Stimulated activated naive B cell treated with anti-CD40 and anti-IgM and Interleukin-4, amounts not matched to agents 10 μg/mL and 1 μg/mL and 100 μg/mL, for 72 hours (primary cell): ENCODE measurements at places on chromosomes 7 and 10.

DNA sequence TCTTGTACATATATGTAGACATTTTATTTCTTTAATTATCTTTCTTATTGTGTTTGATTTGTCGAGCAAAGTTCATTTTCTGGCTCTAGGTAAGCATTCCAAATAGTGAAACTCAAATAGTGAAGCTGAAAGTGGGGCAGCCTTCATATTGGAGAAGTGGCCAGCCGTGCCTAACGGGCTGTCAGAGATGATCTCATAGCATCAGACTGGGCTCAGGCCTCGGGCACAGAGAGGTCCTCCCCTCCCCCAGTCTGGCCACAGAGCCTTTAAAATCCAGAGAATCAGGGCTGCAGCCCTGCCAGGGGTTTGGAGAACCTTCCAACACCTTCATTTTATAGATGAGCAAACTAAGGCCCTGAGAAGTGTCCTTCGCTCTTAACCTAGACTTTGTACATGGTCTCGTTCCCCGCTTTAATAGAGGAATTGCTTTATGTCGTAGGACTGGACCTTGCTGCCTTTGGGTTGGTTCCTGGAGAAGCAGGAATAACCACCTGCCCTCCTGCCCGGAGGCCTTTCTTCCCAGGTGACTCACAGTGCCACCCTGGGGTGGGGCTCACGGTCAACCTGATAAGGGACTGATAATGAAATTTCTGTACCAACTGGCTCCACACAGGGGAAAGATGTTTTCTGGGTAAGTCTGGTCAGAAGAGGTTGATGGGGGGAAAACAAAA is 7.3 kb downstream of the TSPAN15 start:
- no peak for DNase-seq

DNA sequence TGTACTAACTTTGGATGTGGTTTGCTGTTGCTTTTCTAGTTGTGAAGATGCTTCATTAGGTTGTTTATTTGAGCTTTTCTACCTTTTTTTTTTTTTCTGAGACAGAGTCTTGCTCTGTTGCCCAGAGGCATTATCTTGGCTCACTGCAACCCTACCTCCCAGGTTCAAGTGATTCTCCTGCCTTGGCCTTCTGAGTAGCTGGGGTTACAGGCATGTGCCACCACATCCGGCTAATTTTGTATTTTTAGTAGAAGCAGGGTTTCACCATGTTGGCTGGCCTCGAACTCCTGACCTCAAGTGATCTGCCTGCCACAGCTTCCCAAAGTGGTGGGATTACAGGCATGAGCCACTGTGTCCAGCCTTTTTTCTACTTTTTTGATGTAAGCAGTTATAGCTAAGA is 93.7 kb downstream of the ADAM22 start:
- no peak for DNase-seq

DNA sequence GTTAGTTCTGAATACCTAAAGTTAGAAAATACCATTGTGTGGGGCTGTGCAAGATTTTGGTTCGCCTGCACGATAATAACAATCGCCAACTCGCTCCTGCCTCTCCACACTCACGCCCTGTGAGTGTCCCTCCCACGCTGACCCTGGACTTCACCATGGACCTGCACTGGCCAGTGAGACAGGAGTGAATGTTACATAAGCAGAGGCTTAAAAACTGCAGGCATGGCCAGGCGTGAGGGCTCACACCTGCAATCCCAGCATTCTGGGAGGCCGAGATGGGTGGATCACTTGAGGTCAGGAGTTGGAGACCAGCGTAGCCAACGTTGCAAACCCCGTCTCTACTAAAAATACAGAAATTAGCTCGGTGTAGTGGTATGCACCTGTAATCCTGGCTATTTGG is 68.4 kb downstream of the TCERG1L start:
- no peak for DNase-seq

- DNase-seq: no peak
These were observed 14.1 kb downstream of the OGDHL start for GRCh38 chr10:49748006-49748405.

GRCh38 chr7:21108182-21108581 is 319.7 kb upstream of the SP4 start:
- DNase-seq: no peak

DNA sequence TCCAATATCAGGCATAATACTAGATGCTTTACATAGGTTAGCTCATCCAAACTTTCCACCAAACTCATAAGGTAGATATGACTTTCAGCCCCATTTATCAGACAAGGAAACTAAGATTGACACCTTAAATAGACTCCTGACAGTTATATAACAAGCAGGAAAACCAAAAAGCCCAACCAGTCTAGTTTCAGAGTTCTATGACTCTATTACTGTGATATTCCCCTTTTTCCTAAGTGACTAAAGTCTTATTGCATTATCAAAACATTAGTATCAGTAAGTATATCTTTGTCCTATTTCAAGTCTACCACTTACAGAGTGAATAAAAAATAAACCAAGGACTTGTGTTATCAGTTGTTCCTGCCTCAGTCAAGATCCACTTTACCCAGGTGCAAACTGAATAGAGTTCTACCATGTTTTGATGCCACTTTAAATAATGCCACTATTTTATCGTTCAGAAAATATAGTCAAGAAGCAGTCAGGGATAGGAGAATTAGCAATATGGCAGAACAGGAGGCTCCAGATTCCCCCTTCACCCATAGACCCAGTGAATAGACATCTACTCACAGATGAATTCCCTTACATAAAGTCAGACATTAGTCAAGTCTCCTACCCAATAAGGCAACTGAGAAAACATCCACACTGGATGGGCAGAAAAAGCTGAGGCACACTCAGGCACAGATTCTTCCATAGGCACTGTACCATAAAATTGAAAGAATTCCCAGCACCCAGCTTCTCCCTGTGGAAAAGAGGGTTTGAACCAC is 74.1 kb downstream of the CRPPA start:
- DNase-seq: no peak

DNA sequence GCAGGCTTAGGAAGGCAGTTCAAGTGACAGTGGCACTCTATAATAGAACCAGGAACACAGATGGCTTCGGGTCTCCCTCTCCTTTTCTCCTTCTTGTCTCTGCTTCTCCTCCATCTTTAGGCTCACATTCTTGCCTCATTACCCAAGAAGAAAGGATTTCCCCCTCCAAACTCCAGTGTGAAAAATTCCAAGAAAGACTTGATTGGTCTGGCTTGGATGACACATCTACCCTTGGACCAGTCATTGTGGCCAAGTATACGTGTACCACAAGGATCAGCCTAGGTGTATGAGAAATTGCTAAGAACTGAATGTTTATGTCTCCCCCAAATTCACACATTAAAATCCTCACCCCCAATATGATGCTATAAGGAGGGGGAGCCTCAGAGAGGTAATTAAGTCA is 53.9 kb downstream of the PRTFDC1 start:
- DNase-seq: no peak

- DNase-seq: no peak
These were observed 3.0 kb downstream of the PCLO start for GRCh38 chr7:83159731-83160130.

- DNase-seq: no peak
These were observed 23.9 kb downstream of the DRGX start for GRCh38 chr10:49371967-49372366.

DNA sequence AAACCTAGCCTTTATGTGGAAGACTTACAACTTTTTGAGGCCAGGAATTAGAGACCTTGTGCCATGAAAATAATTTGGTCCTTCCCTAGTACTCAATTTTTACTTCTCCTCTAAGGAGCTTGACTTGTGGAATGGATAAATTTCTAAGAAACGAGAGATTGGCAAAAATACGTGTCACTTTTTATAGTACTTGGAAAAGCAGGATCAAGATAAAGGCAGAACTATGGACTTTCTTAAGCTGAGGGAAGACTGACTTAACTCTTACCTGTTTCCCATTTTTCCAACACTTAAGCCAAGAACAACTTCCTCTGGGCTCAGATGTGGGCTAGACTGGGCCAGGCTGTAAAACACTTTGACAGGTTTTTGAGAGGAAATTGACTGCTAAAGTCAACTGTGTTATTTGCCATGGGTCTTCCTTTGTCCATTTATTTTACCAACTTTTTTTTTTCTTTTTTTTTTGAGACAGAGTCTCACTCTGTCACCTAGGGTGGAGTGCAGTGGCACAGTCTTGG is 2.0 kb upstream of the WBP1L start:
- DNase-seq: no peak

DNA sequence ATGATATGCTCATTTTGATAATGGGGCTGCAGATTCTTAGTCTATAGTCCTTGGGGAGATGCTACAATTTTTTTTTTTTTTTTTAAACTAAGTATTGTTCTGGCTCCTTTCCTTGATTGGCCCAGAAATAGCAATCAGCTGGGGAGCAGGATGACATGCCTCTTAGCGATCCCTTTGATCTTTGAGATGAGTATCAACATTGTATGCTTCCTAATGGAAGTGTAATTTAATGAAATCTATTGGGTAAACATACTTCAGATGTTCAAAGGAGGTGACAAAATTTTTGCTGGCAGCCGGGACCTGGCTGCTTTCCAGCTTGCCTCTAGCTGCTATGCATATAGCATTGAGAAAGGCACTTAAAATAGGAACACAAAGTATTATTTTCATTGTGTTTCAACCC is 43.5 kb downstream of the VTI1A start:
- no peak for DNase-seq

- DNase-seq: no peak
These were observed 8.8 kb upstream of the TRPV6 start for GRCh38 chr7:142894112-142894984.

GRCh38 chr7:80255656-80256055 is 121.0 kb downstream of the GNAI1 start:
- no peak for DNase-seq

- no peak for DNase-seq
These were observed 438.9 kb downstream of the ADRA2A start for GRCh38 chr10:111515706-111516105.

GRCh38 chr10:79359816-79360498 is 12.7 kb downstream of the PPIF start:
- DNase-seq: no peak

GRCh38 chr7:40489844-40490602 is 355.2 kb downstream of the SUGCT start:
- no peak for DNase-seq

GRCh38 chr7:90446137-90446899 is 23.1 kb upstream of the PTTG1IP2 start:
- DNase-seq: no peak

GRCh38 chr10:10208196-10208595 is 809.5 kb upstream of the CELF2 start:
- DNase-seq: no peak

DNA sequence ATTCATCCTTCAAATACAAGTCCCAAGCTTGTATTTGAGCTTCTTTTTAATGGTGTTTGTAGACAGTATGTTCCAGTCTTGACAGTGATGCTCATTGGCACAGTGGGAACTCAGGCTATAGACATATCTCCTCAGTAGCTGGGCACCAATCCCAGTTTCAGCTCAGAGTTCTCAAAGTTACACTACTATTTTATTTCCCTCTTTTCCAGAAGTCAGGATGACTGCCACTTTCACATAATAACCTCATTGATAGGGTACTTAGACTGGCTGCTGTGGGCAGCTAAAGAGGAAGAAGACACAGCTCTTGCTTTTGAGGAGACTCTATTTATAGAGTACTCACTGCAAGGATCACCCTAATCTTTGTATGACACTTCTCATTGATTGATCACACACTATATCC is 2.4 kb downstream of the GBF1 start:
- no peak for DNase-seq

GRCh38 chr10:117266400-117266799 is 25.5 kb downstream of the SLC18A2 start:
- no peak for DNase-seq

DNA sequence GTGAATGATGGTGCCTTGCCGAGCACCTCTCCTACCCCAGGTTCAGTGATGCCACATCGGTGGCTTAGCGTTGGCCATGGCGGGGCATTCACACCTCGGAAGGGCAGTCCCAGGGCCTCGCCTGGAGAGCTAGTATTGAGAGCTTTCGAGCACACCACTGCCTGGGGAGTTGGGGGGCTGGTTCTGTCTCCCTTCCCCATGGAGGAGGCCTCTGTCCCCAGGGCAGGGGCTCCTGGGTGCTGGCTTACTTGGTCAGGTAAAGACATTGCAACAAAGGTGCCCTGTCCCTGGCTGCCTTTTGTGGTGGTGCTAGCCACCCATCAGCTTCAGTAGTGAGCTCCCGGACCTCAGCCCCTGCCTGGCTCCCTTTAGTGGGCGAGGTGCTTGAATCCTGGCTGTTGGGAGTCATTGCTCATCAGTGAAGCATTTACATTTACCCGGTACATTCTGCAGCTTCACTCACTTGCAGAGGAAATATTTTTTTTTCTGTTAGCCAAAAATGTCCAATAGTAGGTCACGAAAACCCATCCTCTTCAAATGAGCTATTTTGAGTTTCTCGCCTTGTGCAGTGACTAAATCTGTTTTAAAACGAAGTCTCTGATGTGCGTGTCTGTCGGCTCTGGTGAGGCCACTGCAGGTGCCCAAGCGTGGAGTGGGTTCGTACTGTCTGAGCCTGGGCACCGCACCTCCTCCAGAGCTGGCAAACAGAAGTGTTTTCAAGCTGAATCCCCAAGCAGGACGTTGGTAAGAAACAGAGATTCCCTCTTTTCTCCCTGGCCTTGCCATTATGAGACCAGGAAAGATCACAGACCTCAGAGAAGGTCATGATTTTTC is 95.5 kb downstream of the INPP5A start:
- peak; percentile 41 for DNase-seq

DNA sequence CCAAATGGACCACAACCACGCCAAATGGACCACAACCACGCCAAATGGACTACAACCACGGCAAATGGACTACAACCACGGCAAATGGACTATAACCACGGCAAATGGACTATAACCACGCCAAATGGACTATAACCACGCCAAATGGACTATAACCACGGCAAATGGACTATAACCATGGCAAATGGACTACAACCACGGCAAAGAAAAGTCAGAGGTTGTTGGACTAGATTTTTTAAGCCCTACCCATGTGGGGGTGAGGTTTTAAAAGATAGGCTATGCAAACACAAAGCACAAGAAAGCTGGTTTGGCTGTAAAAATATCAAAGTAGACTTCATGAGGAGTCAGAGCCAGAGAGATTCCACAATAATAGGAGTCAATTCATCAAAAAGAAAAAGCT is 55.8 kb downstream of the NCAPG2 start:
- no peak for DNase-seq

- no peak for DNase-seq
These were observed 275.2 kb downstream of the ACTR3B start for GRCh38 chr7:153034791-153035190.

DNA sequence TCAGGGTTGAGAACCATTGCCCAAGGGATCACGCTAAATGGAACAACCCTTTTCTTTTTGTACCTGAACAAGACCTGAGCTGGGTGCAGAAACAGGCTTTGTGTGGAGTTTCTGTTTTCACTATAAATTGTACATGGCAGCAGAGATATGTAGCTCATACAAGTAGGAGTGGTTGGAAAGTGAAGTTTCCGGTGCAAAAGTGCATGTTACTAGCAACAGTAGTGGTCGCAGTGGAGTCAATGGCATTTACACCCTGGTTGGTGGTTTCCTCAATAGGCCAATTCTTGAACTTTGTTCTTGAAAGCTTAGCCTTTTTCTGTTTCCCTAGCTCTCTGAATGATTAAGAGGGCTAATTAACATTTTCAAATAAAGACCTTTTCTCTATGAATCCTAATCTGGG is 170.7 kb downstream of the NEBL start:
- no peak for DNase-seq

GRCh38 chr7:139340808-139341057 is 404 bp upstream of the FMC1 start:
- DNase-seq: no peak
